ENCODE measurements at places on chromosomes 1 and 21. TPM values are rescaled to one million over a fixed set of nuclear protein-coding genes. Genes with fewer than 3 reads are reported as not detected.

The HSPB7 gene
- 7.0 TPM for total RNA-seq

DNA sequence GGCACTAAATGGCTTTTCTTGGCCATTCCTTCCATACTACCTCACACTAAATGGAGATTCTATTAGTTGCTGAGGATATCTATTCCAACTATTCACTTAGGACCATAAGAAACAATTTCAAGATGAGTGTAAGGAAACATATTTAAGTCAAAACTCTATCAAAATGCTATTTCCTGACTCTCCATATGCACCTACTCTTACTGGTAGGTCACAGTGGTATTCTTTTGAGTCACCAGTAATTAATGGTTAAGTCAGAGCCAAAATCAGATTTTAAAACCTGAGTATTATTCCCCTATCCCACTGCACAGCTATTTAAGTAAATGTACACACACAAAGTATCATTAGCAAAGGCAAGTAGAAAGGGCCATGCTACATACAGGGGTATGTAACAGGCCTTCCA lies 50.3 kb downstream of the ARID4B start:
- H3K4me1 ChIP-seq = peaks cover 12% of the 10 kb centered on the region
- H3K36me3 ChIP-seq = no peaks in the 10 kb centered on the region
- no peak overlapping the region for H3K27ac ChIP-seq
- no peak for DNase-seq

The ZNF683 gene
- total RNA-seq = not detected

The PAX7 gene
- total RNA-seq = not detected

The AGMAT gene
- total RNA-seq = 0.72 TPM

- H3K27me3 ChIP-seq = no peaks in the 10 kb centered on the region
- no peak for DNase-seq
- no peak overlapping the region for H3K27ac ChIP-seq
- no peak overlapping the region for H3K4me3 ChIP-seq
- H3K36me3 ChIP-seq = no peaks in the 10 kb centered on the region
- peaks cover 5% of the 10 kb centered on the region for H3K4me1 ChIP-seq
Observed at GRCh38 chr1:166980818-166981217, 5.5 kb upstream of the ILDR2 start.

GRCh38 chr1:50060279-50060678 lies 36.5 kb upstream of the AGBL4 start:
- H3K4me1 ChIP-seq = no peaks in the 10 kb centered on the region
- no peak for DNase-seq
- no peak overlapping the region for H3K4me3 ChIP-seq
- no peaks in the 10 kb centered on the region for H3K27me3 ChIP-seq
- no peak overlapping the region for H3K27ac ChIP-seq
- no peaks in the 10 kb centered on the region for H3K36me3 ChIP-seq

The IFNLR1 gene
- total RNA-seq = 11.7 TPM

The SPRR5 gene
- 17.8 TPM for total RNA-seq

- peaks cover 30% of the 10 kb centered on the region for H3K4me1 ChIP-seq
- H3K27ac ChIP-seq = no peak overlapping the region
- peaks cover 4% of the 10 kb centered on the region for H3K27me3 ChIP-seq
- no peak for DNase-seq
Observed at GRCh38 chr1:19971664-19972063, 7.8 kb downstream of the PLA2G2A start.

The SRM gene
- total RNA-seq = 45.1 TPM

- DNase-seq = no peak
- no peaks in the 10 kb centered on the region for H3K36me3 ChIP-seq
- H3K27me3 ChIP-seq = no peaks in the 10 kb centered on the region
- no peak overlapping the region for H3K27ac ChIP-seq
- H3K4me1 ChIP-seq = peaks cover 8% of the 10 kb centered on the region
Observed at GRCh38 chr1:172820475-172821158, 161.7 kb downstream of the FASLG start.

DNA sequence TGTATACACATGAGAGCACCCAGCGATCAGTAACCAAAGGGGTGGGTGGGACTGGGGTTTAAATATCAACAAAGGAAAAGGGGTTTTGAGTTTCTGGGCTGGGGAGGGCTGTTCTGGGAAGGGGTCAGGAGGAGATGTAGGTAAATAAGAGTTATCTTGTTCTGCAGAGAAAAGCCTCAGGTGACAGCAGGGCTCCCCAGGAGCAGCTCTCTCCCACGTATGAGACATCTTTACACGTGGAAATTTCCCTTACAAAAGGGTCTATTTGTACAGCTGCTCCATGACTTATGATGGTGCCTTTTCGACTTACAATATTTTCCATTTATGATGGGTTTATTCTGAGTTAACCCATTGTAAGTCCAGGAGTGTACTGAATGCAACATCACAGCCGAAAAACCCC lies 16.3 kb upstream of the PADI2 start:
- no peaks in the 10 kb centered on the region for H3K36me3 ChIP-seq
- peaks cover 41% of the 10 kb centered on the region for H3K27me3 ChIP-seq
- no peaks in the 10 kb centered on the region for H3K4me1 ChIP-seq
- H3K4me3 ChIP-seq = no peak overlapping the region
- DNase-seq = no peak
- no peak overlapping the region for H3K27ac ChIP-seq

DNA sequence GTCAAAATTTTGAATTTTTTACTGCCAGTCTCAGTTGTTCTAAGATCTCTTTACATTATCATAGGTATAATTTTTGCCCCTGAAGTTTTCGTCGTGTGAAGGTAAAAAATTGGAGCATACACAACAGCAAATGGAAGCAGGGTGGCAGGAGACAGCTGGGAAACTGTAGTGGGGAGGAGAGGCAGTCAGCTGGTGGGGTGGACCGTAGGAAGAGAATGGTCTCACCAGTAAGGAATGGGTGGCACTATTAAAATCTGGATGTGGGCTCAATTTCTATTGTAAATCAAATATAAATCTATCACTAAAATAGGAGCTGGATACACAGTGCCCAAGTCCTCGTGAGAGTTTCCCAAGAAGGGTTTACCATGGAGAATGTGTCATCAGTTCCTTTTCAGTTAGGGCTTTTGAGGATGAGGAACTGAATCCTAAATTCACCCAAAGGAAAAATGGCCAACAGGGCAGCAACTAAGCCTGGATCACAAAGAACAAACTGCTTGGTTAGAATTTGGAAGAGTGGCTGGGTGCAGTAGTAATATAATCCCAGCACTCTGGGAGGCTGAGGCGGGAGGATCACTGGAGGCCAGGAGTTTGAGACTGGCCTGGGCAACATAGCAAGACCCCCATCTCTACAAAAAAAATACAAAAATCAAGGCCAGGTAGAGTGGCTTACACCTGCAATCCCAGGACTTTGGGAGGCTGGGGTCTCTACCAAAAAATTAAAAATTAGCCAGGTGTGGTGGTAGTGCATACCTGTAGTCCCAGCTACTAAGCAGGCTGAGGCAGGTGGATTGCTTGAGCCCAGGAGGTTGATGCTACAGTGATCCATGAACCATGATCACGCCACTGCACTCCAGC lies 10.5 kb upstream of the IRF2BP2 start:
- H3K4me3 ChIP-seq = no peak overlapping the region
- H3K27ac ChIP-seq = peak overlapping the region; percentile 66
- peaks cover 54% of the 10 kb centered on the region for H3K4me1 ChIP-seq
- H3K36me3 ChIP-seq = no peaks in the 10 kb centered on the region

DNA sequence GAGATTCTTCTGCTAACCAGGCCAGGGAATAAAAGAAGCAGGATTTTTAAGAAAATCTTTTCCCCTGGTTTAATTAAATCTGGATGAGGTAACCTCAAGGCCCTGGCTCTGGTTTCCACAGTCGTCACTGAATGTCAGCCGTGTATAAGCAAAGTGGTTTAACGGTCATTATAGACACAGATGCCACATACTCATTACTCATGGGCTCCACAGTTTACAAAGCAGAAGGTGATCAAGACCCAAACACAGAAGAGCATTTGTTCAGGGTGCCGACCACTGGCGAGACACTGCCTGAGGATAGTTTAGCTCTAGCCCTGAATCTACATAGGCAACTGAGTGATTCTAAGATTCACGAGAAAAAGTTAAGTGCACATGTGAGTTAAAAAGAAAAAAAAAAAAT lies 27.8 kb upstream of the RAP1GAP start:
- H3K27me3 ChIP-seq = no peaks in the 10 kb centered on the region
- no peak for DNase-seq
- H3K4me3 ChIP-seq = no peak overlapping the region
- no peaks in the 10 kb centered on the region for H3K4me1 ChIP-seq

GRCh38 chr1:89759036-89759435 lies 61.8 kb upstream of the LRRC8D start:
- no peak for DNase-seq
- peaks cover 32% of the 10 kb centered on the region for H3K4me1 ChIP-seq
- H3K4me3 ChIP-seq = no peak overlapping the region
- H3K27ac ChIP-seq = no peak overlapping the region

DNA sequence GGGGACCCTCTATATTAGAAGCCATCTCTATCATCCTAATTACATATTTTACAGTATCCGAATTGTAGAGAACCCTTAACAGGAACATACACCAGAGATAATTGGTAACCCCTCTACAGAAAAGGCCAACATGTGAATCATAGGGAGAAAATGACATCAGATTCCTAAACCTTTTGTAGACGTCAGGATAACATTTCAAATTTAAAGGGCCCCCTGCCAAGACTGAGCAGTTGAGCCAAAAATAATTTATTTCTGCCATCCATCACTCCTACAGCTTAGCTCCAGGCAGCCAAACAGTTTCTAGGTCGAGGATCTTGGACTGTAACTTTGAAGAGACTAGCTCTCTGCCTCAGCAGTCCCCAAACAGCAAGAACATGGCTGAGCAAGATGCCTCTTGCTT lies 21.2 kb downstream of the ZNF697 start:
- no peaks in the 10 kb centered on the region for H3K27me3 ChIP-seq
- no peak for DNase-seq
- H3K36me3 ChIP-seq = peaks cover 33% of the 10 kb centered on the region
- peaks cover 34% of the 10 kb centered on the region for H3K4me1 ChIP-seq

The SH2D5 gene
- total RNA-seq = 1.2 TPM

DNA sequence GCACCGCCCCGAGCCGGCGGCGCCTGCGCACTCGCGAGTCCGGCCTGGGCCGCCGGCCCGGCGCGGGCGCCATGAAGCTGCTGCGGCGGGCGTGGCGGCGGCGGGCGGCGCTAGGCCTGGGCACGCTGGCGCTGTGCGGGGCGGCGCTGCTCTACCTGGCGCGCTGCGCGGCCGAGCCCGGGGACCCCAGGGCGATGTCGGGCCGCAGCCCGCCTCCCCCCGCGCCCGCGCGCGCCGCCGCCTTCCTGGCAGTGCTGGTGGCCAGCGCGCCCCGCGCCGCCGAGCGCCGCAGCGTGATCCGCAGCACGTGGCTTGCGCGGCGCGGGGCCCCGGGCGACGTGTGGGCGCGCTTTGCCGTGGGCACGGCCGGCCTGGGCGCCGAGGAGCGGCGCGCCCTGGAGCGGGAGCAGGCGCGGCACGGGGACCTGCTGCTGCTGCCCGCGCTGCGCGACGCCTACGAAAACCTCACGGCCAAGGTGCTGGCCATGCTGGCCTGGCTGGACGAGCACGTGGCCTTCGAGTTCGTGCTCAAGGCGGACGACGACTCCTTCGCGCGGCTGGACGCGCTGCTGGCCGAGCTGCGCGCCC lies at the start of gene B3GALT6:
B3GALT6 (plus strand) TSS at position 30 of the 588 bp plus-strand sequence; CDS start at position 72, 42 bp downstream.
- H3K36me3 ChIP-seq = peaks cover 17% of the 10 kb centered on the region
- DNase-seq = no peak
- H3K4me1 ChIP-seq = peaks cover 40% of the 10 kb centered on the region
- H3K4me3 ChIP-seq = peak within 1 kb of the TSS; percentile 84
- H3K27ac ChIP-seq = peak within 1 kb of the TSS; percentile 88

DNA sequence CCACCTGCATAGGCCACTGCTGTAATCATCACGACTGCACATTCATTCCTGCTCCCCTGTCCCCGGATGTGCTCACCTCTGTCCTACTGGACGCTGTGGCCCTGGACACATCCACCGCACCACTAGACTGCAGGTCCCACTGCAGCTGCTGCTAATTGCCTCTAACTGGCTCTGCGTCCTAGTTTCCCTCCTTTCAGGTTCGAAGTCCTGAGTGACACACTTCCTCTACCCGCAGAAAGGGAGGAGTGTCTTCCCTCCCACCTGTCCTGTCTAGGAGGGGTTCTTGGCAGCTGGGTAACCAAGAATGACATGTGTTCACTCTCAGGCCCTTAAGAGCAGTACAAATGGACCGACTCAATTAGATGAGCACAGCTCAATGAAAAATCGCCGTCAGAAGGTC lies 40.5 kb upstream of the ITPKB start:
- no peaks in the 10 kb centered on the region for H3K36me3 ChIP-seq
- H3K27me3 ChIP-seq = no peaks in the 10 kb centered on the region
- no peak overlapping the region for H3K27ac ChIP-seq
- DNase-seq = no peak
- H3K4me1 ChIP-seq = peaks cover 20% of the 10 kb centered on the region

- H3K4me1 ChIP-seq = no peaks in the 10 kb centered on the region
- DNase-seq = no peak
- no peaks in the 10 kb centered on the region for H3K36me3 ChIP-seq
- no peaks in the 10 kb centered on the region for H3K27me3 ChIP-seq
Observed at GRCh38 chr1:60541831-60542532, 468.4 kb upstream of the C1orf87 start.

DNA sequence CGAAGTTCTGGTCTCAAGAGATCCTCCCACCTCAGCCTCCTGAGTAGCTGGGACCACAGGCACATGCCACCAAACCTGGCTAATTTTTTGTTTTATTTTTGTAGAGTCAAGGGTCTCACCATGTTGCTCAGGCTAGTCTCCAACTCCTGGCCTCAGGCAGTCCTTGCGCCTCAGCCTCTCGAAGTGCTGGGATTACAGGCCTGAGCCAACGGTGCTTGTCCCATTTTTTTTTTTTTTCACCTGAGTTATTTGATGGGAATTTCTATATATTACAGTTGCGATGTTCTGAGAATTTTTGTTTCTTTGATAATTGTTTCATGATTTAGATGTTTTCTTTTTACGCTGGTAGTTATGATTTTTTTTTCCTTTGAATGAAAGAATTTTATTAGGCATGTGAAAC lies 2.5 kb downstream of the RABGAP1L start:
- no peak overlapping the region for H3K27ac ChIP-seq
- no peak overlapping the region for H3K4me3 ChIP-seq
- H3K36me3 ChIP-seq = no peaks in the 10 kb centered on the region
- DNase-seq = no peak

All from suprapubic skin (tissue), 4 donors.